GM12892 (cell line): ENCODE measurements at places on chromosomes 2 and 18.

- no peak for DNase-seq
Measured at GRCh38 chr18:72089432-72089831, 454.7 kb downstream of the CBLN2 start.

GRCh38 chr2:44480068-44480467, 118.3 kb downstream of the CAMKMT start:
- no peak for DNase-seq

GRCh38 chr2:211690736-211691135, 847.9 kb downstream of the ERBB4 start:
- DNase-seq = no peak

DNA sequence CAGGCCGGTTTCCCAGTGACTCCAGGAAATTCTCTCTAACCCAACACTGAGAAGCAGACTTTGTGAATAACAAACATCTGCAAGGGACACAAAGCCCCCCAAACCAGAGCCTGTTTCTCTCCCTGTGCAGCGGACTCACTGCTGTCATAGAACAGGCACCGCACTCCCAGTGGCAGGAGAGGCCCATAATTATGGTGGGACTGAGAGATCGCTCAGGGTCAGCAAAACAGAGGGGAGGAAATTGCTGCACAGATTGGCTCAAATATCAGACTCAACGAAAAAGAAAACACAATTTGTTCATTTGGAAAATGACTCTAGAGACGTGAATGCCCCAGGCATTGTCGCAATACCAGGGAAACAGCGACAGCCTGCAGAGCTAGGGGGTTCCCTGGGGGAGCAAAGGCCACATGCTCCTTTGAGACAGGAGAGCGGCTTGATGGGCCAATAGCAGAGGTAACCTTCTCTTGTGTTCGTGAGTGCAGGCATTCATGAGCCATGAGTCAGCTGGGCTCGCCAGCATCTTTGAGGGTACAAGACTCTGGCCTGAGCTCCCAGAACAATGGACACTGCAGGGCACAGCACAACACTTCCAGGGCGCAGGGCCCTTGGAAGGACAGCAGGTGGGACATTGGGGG, 143.3 kb upstream of the KLHL29 start:
- no peak for DNase-seq

- no peak for DNase-seq
Measured at GRCh38 chr2:2599441-2599840, 268.4 kb upstream of the MYT1L start.

GRCh38 chr2:234914371-234915154, 37.3 kb upstream of the SH3BP4 start:
- no peak for DNase-seq

GRCh38 chr2:99552529-99552928, 62.7 kb upstream of the REV1 start:
- no peak for DNase-seq

DNA sequence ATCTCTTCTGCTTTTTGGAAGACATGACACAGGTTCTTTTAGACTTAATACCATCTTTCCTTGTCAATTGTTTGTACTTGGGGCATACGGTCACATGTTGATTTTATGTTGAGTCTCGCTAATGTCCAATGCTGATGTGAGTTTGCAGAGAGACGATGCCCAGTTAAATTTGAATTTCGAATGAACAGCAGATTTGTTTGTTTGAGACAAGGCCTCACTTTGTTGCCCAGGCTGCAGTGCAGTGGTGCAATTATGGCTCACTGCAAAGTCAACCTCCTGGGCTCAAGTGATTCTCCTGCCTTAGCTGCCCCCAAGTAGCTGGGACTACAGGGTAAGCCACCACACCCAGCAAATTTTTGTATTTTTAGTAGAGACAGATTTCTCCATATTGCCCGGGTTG, 473.5 kb downstream of the RIT2 start:
- no peak for DNase-seq

GRCh38 chr2:16076911-16077310, 136.6 kb downstream of the MYCN start:
- no peak for DNase-seq

DNA sequence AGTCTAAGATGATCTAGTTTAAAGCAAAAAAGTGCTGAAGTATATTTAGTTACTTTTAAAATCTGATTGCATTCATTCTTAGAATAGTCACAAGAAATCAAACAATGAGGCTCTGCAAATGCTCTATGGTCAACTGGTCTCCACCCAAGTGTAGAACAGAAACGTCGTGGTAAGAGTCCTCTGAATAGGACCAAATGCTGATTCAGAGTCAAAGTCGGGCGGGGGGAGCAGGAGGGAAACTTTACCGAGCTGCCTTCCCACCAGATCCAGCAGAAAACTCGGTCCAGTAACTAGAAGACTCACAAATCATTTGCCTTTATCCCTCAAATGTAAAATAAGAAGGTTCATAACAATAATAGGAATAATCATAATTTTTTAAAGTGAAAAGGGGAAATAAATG, 46.2 kb upstream of the PXDN start:
- no peak for DNase-seq

DNA sequence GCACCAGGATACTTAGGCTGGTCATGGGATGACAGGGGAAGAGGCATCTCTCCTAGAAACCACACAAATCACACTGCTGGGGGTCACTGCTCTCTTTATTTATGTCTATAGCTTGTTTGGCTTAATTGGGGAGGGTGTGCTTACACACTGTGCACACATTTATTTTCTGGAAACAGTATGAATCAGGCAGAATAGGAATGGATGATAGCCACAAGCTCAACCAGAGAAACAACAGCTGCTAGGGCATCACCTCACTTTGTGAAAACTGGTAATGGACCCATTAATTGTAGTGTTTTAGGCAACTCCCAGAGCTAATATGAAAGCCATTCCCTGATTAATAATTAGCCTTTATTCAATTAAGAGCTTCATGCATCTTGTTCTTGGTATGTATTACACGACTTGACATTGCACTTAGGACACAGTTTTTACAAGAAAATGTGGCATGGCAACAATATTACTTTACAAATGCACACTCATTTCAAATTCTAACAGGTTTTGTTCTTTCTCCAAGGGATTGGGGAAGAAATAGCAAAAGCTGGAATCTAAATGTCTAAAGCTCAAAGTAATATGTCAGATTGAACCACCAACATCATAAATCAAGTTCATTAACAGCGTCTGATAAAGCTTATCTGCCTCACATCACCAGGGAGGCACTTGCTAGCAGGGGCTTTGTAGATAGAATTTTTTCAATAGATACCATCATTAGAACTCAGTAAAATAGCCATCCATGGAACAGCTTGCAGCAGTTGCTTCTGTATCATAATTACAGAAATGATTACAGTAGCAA, 361.9 kb upstream of the FSHR start:
- no peak for DNase-seq

DNA sequence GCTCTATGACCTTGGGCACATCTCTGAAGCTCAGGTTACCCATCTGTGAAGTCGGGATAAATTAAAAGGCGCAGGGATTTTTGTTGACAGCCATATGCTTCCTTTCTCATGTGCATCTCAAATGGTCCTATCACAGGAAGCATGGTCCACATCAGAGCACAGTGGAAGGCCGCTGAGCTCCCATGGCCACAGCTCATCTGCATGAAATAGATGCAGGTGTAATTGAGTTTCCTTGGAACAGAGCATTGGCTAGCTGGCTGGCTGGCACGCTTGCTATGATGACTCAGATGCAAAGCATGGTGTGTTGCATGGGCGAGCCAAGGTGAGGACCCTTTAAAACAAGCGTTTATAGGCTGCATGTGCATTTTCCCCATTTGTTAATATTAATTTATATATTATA, 79.3 kb downstream of the TXNL1 start:
- DNase-seq = no peak

DNA sequence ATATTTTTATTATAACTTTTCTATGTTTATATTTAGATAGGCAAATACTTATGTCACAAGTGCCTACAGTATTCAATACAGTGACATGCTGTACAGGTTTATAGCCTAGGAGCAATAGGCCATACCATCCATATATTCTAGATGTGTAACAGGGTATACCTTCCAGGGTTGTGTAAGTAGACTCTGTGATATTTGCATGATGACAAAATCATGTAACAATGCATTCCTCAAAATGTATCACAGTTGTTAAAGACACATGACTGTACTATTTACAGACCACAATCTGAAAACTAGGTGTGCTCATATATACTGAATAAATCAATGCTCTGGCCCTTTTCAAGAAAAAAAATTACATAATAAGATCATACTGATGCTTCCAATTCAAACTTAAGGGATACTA, 433.2 kb upstream of the RGPD4 start:
- no peak for DNase-seq

DNA sequence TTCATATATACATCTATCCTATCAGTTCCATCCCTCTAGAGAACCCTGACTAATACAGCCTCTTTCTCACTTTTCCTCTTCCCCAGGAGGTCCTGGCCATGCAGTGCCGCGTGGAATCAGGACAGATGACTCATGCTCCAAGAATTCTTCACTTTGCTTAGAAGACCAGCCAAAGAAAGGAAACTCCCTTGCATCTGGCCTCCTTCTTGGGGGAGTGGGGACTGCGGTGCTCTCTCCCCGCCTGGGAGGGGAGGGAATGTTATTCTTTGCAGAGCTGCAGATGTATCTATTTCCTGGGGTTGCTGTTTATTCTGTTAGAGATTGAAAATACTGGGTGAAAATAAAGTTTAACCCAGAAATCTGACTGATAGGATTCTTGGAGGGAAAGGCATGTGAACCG, 111.5 kb upstream of the SH3BP4 start:
- DNase-seq = no peak

GRCh38 chr18:45227001-45227742, 388.1 kb upstream of the SLC14A2 start:
- no peak for DNase-seq

GRCh38 chr2:81714817-81715216, 1410.3 kb upstream of the LRRTM1 start:
- no peak for DNase-seq

- DNase-seq = no peak
Measured at GRCh38 chr2:150127995-150128394, 359.5 kb downstream of the RND3 start.

DNA sequence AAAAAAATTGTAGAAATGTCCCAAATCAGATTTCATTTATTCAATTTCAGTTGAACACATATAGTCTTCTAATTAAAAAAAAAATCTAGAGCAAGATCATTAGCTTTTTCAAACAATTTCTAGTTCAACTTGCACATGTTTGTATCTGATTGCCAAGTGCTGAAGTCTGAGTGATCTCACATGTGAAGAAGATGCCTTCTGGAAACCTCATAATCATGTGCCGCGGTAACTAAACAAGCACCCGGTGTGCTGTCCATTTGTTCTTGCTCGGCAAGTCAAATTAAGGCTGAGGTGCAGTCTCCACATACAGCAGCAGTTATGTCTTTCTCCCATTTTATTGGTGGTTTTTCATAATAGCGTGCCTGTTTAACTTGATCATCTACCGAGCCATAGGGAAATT, 18.7 kb downstream of the CABLES1 start:
- DNase-seq = no peak

DNA sequence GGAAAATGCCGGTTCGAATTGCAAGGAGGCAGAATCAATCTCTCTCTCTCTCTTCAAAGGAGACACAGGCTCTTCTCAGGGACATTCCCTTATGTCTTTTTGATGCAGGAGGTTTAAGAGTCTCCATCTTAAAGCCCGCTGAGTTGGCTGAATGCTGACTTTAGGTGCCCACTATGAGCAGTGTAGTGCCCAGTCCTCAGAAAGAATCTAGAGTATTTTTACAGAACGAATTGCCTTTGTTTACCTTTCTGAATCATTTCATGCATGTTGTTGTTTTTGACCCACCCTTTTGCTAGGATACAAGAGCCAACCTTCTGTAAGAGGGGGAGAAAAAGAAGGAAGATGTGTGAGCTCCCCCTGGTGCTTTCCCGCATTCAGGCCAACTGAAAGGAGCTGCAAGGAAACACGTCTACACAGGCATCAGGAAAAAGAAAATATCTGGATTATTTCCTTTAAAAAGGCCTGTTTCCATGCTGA, 193.5 kb upstream of the TCF4 start:
- DNase-seq = no peak

DNA sequence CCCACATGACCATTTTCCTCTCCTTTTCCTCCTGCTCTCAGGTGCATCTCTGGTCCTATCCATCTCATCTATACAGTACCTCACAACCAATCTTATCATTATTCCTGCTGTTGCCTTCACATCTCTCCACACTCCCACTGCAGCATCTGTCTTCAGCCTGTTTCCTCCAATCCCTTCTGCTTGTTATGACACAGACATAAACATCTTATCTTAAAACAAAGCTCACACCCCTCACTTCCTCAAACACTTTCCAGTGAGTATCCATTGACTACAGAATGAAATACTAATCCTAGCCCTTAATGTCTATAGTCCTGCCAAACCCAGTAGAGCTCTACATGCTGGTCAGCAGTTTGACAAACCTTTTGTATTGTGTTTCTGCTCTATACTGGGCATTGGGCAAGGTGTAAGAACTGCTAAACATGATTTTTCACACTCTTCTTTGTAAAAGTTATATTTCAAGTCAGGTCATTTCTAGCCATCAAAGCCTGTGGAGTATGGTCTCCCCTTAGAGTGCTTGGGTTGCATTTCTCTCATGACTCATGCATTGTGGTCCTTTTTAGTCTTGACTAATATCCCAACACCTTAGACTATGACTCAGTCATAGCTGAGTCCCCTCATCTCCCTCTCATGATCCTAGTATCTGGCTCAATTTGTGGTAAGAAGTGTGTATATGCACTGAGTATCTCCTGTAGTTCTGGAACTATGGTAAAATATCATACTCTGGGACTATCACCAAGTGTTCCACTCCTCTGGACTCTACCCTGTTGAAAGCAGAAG, 187.0 kb downstream of the CYRIA start:
- no peak for DNase-seq

DNA sequence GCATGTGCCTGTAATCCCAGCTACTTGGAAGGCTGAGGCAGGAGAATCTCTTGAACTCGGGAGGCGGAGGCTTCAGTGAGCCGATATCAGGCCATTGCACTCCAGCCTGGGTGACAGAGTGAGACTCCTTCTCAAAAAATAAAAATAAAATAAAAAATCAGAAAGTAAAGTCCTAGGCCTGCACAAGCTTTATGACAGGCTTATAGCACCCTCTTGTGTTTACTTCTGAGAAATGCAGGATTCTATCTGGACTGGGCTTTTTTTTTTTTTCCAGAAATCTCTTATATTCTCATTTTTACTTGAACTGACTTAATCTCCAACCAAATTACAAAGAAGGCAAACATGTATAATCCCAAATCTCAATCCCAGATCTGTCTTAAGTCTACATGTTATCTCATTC, 26.1 kb upstream of the REG3G start:
- no peak for DNase-seq

DNA sequence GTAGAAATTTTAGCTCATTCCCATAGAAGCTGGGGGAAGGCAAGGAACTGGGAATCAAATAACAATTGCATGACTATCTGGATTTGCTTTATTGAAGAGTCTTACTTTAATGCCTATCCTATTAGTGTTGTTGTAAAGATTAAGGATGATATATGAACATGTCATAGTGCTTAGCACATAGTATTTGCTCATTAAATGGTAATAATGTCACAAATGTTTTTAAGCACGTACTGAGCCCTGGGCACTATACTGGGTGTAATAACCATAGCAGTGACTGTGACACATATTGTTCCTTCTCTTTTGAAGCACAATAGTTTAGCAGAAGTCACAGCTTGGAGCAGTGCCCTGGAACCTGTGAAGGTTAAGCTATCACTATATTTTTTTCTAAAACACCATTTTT, 47.2 kb upstream of the DTNB start:
- no peak for DNase-seq
